ENCODE measurements at places on chromosomes 12 and 14.
A peak's percentile ranks its signal among the peaks of the same experiment; 100 is the strongest.

DNA sequence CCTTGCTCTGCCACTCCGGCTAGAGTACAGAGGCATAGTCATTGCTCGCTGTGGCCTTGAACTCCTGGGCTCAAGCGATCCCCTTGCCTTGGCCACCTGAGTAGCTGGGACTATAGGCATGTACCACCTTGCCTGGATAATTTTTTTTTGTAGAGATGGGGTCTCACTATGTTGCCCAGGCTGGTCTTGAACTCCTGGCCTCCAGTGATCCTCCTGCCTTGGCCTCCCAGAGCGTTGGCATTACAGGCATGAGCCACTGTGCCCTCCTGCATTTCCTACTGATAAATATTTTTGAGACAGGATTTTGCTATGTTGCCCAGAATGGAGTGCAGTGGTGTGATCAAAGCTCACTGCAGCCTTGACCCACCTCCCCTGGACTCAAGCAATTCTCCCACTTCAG lies 9.4 kb downstream of the EMG1 start:
- DNase-seq = no peak

DNA sequence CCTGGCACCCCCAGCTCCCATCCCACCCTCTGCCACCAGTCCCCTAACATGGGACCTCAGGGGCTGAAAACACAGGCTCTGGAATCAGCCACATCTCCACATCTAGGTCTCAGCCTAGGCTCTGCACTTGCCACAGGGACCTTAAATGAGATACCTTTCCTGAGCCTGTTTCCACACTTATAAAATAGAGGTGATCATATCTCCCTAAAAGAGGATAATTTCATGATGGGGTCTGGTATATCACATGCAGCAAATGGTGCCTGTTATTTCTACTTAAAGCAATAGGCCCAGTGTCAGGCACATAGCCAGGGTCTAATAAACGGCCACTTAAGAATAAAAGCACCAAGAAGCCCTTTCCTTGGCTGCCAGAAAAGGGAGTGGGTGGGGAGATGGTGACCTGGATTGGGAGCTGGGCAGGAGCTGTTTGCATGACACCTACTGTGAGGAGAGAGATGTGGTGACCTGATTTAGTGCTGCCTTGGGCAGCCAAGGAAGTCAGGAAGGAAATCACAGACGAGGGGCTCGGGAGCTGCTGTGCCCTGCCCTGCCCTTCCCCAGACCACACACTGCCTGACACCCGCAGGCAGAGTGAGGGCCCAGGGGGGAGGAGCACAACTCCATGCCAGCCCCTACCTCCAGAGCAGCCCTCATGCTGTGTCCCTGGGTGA lies 71.2 kb downstream of the IRF2BPL start:
- no peak for DNase-seq

DNA sequence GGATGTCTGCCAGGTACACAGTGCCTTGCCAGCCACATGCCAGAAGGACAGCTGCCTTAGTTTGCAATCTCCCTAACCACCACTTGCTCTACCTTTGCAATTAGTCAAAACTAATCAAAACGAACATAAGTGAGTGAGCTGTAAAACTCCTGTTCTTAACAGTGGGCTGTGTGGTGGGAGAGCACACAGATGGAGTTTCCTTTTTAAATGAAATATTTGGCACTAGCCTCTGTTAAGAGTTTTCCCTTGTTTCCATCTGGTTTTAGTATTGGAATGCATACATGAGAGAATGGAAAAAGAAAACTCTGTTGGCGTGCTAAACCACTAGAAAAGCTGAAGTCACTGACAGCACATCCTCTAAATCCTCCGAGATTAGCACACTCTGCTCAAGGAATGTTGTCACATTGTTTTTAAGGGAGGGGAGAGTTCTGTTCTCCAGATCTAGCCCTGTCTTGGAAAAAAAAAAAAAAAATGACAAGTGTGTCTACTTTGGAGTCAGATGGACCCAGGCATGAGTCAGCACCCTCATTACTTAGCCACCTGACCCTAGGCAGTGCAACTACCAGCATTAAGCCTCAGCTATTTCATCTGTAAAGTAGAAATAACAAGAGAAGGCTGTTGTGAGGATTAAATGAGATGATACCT lies 83.9 kb downstream of the STXBP6 start:
- no peak for DNase-seq

DNA sequence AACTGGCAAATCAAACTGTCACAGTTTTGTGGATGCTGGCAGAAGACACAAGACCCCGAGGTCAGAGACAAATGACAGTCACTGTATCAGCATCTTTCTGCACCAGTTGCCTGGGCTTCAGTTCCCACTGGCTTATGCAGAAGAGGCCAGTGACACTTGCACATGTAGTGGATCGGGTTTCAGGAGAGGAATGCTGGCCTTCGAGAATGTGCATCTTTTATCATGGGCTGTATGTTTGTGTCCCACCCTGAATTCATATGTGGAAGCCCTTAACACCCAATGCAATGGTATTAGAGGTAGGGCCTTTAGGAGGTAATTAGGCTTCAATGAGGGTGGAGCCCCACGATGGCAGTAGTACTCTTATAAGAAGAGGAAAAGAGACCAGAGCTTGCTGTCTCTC lies 150.9 kb downstream of the SLC15A4 start:
- DNase-seq = no peak

- DNase-seq = no peak
Measured at GRCh38 chr14:64210216-64210615, 84.0 kb downstream of the ESR2 start.

DNA sequence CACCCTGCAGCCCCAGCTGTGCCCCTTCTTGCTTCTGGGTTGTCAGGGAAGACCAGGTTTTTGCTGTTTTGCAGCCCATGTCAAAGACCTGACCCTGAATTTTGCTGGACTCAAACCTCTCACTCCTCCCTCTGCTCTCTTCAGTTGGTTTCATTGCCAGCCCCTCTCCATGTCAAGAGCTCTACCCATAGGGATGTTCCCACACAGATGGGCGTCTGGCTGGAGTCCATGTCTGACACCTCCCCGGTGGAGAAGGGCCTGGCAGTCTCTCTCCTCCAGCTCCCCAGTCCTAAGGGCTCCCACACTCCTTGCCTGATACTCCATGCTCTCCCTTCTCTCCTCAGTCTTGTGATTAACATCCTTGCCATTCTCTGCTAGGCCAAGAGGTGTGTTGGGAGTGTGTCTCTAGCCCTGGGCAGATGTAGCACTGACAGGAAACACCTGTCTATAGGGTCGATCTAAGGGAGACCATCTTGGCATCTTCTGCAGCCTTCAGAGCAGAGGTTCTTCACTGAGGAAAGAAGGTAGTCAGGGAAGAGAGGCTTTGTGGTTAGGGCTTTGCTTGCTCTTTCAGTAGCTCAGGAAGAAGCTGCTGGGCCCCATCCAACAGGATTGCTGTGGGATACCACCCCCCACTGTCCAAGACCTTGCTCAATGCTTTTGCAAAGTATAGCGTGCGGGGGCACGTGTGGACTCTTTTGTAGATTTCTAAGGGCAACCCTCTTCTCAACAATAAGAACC lies 4.7 kb downstream of the ASIC1 start:
- no peak for DNase-seq

DNA sequence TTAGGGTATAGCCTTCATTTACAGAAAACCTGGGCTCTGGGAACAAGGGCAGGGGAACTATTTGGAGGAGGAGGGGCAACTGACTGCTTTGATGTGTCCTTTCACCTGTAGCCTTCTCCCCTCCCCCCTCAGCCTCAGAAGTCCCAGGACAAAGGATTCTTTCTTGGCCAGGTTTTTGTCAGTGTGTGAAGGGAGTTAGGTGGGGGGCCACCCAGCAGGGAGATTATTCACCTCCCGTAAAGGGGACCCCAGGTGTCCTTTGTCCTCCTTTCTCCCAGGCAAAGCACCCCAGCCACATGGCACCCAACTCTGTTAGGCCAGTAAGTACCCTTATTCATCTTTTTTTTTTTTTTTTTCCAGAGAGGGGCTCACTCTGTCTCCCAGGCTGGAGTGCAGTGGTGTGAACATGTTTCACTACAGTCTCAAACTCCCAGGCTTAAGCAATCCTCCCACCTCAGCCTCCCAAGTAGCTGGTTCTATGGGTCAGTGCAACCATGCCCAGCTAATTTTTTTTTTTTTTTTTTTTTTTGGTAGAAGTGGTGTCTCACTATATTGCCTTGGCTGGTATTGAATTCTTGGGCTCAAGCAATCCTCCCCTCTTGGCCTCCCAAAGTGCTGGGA lies 723 bp upstream of the NFE2 start:
- DNase-seq = no peak

DNA sequence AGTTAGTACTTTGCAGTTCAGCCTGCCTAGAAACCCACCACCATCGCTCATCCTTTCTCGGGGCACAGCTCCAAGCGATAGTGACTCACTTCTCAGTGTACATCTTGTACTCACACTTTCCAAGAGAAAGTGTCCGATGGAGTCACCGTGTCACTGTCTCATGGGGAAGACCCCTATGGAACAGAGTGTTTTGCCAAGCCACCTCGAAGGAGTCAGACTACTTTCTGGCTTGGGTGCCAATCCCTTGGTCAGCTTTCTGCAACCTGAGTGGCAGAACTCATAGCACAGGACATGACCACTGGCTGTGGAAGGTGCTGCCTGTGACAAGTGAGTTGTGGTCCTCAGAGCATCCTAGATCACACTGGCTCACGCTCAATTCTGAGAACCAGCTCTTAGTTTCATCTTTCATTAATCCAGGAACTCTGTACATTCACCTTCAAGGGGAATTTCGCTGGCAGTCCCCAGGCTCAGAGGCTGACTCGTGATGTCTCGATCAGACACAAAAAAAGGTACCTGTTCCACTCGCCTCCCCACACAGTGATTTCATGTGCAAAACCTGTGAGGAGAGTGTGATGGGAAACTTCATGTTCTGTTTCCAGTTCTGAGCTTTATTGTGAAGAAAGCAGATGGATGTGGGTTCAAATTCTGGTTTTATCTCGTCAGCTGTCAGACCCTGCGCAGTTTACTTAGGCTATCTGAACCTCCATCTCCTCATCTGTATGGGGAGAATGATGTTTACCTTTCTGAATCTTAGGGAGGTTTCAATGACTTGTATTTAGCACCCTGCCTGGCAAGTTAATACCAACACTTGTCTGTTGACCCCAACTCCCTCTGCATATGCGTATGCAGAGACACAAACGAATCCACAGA lies 127.3 kb upstream of the CCND2 start:
- no peak for DNase-seq

DNA sequence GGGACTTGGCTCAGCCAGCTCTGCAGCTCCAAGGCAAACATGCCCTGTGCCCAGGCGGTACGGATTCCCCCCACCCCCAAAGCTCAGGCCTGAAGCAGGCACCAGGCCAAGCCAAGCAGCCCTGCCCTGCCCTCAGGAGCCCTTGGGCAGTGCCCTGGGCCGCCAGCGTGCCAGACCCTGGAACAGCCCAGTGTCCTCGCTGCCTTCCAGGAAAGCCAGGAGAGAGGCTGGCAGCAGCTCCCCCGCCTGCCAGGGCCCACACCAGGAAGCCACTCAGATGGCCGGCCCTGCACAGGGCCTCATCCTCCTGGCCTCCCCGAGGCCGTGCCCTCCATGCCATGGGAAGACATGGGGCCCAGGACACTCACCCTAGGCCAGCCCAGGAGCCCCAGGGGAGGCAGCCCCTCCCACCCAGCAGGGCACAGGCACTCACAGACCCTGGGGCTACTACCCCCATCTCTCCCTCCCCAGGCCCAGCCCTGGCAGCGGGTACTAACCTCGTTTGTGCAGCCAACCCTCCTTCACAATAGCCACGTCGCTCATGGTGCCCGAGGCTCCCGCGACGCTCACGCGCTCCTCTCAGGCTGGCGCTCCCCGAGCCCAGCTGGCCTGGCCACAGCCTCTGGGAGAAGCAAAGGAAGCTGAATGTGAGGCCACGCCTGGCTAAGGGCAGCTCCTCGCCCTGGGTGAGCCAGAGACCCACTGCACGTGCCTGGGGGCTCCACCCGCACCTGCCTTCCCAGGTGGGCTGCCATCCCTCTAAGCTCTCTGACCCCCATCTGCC lies 3.3 kb downstream of the AKT1 start:
- DNase-seq = no peak

GRCh38 chr12:89988188-89988915 lies 279.7 kb upstream of the ATP2B1 start:
- no peak for DNase-seq

DNA sequence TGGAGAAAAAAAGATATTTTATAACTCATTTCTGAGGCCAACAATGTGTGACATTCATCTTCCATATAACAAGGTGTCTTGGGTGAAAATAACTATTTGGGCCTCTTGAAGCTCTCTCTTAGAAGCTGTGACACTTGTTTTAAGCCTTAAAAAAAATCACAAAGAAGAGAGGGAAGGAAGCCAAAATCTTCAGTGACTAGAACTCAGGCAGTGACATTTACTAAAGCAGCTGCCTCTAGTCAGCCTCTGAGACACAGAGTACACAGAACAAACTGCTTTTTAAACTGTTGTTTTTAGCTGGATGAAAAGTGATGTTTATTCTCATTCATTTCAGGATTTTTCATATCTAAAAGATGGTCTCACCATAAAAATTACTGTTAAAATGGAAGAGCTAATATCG lies 793.6 kb downstream of the GALC start:
- no peak for DNase-seq

DNA sequence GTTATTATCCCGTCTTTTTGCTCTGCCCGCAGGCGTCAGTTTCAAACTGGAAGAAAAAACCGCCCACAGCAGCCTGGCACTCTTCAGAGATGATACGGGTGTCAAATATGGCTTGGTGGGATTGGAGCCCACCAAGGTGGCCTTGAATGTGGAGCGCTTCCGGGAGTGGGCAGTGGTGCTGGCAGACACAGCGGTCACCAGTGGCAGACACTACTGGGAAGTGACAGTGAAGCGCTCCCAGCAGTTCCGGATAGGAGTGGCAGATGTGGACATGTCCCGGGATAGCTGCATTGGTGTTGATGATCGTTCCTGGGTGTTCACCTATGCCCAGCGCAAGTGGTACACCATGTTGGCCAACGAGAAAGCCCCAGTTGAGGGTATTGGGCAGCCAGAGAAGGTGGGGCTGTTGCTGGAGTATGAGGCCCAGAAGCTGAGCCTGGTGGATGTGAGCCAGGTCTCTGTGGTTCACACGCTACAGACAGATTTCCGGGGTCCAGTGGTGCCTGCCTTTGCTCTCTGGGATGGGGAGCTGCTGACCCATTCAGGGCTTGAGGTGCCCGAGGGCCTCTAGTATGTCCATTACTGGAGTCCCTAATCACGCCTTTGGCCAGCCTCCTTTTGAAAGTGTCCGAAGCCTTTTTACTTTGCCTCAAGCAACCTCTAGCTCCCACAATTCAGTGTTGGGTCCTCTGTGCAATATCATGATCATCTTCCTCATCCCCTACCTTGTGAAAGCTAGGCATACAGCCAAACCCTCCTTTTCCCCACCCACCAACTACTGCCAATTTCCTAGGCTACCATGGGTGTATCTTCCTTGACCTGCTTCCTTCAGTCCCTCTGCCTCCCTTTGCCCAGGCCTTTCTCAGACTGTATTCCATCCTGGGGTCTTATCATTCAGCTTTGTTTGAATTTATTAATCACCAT lies 891 bp downstream of the SPRYD4 start:
- peak; percentile 27 for DNase-seq

GRCh38 chr14:64725261-64725815 lies 21.1 kb downstream of the PLEKHG3 start:
- no peak for DNase-seq

- DNase-seq = no peak
Measured at GRCh38 chr12:102439426-102440405, 40.6 kb downstream of the IGF1 start.

GRCh38 chr14:23406244-23406643 lies 1.8 kb downstream of the MYH6 start:
- no peak for DNase-seq
